Small intestine (tissue), 16 donors: ENCODE measurements at places on chromosomes 7 and 10. TPM values are rescaled to one million over a fixed set of nuclear protein-coding genes. Genes with fewer than 3 reads are reported as not detected.

Gene OR9A2
- not detected for polyA plus RNA-seq

DNA sequence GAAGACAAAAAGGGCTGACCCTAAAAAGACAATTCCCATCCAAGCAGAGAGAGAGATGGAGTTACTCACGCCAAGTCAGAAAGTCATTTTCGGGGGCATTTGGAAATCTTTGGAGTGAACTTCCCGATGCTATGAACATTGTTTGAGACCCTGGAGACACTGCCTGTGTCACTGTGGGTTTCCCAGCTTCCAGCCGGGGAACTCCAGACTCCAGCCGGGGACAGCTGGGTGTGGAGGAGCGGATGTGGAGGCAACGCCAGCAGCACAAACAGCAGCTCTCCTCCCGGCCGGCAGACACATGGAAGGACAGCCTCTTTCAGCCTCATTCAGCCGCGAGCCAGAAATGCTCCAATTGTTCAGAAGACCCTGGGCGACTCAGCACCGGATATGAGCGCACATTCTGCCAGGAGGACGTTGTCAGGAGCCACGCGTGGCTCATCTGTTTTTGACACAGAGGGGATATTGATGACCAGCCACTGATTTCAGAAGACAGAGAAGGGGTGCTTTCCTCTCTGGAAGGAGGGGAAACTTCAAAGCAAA, 97.6 kb downstream of the PRPF18 start:
- peak; percentile 55 for DNase-seq

Gene WNT2
- polyA plus RNA-seq = not detected

DNA sequence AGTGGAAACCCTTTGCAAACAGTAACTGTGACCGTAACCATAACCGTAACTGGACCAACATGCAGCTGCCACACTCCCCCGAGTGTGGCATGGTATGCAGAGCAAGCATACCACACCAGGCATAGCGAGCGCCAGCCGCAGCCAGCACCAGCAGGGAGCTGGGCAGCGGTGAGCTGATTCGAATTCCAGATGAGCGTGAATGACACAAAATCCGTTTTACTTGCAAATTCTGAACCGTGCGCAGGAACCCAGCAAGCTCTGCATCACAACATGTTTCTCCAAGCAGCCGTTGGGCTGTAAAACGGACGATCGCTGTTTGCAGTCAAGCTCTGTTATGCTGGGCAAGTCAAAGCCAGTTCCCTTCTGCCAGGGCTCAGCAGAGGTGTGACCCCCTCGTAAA, 111.1 kb downstream of the OAT start:
- DNase-seq = no peak
